CD4-positive, alpha-beta T cell treated with Interleukin-4 for 4 hours (primary cell): ENCODE measurements at places on chromosomes 7 and 10.
A peak's percentile ranks its signal among the peaks of the same experiment; 100 is the strongest.

DNA sequence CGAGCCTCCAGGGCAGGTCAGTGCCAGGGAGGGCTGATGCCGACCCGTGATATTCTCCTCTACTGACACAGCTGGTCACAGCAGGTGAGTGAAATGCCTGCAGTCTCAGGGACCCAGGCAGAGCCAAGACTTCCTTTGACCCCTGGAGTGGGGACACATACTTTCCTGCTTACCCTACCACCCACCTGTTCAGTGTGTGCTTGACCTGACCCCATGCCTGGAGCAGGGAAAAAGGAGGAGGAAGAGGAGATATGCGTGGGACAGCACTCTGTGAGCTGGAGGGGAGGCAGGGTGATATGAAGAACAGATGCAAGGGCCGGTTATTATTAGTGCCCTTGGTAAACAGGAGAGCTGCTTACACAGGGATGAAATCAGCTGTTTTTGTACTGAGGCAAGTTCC lies 40.8 kb upstream of the WIPF3 start:
- no peak for DNase-seq

DNA sequence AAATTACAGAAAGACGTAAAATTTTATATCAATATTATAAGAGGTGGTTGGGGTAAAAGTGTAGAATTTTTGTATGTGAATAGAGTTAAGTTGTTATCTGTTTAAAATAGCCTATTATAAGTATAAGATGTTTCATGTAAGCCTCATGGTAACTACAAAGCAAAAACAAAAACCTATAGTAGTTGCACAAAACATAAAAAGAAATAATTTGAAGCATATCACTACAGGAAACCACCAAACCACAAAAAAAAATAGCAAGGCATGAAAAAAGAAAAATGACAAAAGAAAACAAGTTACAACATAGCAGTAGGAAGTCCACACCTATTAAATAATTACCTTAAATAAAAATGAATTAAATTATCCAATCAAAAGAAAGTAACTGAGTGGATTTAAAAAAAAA lies 12.4 kb upstream of the GSTK1 start:
- peak; percentile 74 for DNase-seq

DNA sequence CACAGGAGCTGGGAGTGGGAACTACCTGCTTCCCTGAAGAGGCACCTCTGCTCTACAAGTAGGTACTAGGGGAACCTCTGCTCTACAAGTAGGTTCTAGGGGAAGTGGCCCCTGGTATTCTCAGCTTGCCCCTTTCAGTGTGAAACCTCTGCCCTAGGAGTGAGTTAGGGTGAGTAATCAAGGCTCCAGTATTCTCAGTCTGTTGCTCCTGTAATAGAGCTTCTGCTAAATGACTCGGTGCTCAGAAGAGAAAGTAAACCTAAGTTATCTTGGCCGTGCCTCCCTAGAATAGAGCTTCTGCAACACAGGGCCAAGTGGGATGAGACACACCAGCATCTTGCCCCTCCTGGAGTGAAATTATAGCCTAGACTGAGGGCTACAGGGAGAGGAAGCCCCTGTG lies 13.4 kb upstream of the RASSF4 start:
- no peak for DNase-seq

- DNase-seq: no peak
These were observed 172.4 kb upstream of the ZMIZ1 start for GRCh38 chr10:78896159-78896928.

DNA sequence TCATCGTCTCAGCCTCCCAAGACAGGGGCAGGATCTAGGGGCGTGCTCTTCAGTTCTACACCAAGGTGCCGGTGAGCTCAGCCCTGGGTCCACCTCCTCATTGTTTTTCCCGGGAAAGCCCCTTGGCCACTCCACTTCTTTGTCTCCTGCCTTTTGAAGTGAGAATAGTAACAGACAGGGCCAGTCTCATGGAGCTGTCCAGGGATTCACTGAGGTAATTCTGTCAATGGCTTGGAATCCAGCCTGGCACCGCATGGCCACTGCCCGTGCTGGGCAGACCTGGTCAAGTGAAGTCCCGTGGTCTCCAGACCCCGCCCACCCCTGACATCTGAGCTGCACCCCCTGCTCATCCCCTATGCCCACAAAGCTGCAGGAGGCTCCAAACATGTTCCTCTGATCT lies 138.9 kb downstream of the TNS3 start:
- no peak for DNase-seq

DNA sequence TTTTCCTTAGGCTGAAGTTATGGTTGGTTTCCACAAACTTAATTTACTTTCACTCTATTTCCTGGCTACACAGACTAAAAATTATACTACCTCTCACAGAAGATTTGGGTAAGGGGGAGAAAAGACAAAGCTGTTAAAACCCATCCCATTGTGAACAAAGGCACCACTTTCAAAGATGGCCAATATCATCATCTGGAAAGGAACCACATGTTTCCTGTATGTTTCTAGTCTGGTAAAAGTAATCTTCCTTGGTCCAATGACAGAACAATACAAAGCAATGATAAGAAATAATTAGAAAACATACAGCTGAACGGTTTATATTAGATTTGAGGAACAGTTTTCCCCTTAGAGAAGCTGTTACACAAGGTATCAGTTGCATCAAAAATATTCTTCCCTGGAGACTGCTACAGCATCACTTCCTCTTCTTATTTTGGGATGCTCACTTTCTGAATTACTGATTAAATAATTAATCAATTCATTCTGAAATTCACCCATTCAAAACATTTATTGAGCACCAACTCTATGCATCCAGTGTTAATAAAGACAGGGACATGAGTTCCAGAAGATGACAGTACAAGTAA lies 8.5 kb upstream of the SFR1 start:
- no peak for DNase-seq

GRCh38 chr10:16986406-16987205 lies 143.0 kb downstream of the CUBN start:
- DNase-seq: no peak

GRCh38 chr10:20971901-20972300 lies 74.8 kb upstream of the NEBL start:
- DNase-seq: no peak

GRCh38 chr7:146002431-146003078 lies 114.0 kb upstream of the CNTNAP2 start:
- DNase-seq: no peak

- no peak for DNase-seq
These were observed 24.0 kb upstream of the EIF5AL1 start for GRCh38 chr10:79488336-79488735.

DNA sequence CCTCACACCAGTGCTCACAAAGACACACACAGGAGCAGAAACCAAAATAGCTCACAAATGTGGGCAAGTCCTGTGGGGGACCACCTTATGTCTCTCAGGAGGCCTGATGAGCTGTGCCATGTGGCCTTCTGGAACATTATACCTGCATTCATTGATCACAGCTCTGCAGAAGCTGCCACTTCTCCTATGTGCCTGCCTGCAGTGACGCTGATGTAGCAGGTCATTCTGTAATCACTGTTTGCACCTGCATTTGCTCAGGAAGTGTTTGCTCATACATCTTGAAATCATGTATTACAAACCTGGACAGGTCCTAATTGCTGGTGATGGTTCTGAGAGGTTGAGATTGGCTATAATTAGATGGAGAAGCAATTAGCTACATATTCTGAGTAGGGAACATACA lies 310.2 kb downstream of the AUTS2 start:
- no peak for DNase-seq

DNA sequence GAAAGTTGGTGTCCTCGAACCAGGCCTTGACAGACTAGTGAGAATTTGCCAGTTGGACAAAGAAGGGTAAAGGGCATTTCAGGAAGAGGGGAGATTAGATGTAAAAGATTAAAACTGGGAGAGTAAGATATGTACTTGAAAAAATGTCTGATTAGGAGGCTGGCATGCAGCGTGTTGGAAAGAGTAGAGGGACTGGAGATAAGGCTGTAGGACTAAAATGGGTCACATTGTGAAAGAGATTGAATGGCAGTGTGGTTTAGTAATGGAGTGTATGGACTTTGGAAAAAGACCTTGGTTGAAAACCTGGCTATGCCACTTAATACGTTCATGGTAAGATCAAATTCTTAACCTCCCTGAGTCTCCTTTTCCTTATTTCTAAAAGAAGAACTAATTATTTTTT lies 14.1 kb downstream of the CREM start:
- no peak for DNase-seq

DNA sequence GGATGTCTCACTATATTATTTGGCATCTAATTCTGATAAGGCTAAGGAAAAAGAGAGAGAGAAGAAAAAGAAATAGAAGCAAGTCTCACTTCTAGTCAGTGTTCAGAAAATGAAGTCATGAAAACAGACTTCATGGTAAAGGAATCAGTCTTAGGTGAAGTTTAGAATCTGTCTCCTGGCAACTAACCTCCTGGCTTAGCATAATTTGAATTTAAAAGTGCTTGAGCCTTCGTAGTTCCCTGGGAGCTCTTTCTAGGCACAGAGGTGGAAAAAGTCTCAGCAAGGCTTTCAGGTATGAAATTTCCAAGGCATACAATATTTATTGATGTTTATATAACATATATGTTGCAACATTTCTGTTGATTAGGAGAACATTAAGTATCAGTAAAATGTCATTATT lies 10.4 kb downstream of the CHRM2 start:
- DNase-seq: no peak

DNA sequence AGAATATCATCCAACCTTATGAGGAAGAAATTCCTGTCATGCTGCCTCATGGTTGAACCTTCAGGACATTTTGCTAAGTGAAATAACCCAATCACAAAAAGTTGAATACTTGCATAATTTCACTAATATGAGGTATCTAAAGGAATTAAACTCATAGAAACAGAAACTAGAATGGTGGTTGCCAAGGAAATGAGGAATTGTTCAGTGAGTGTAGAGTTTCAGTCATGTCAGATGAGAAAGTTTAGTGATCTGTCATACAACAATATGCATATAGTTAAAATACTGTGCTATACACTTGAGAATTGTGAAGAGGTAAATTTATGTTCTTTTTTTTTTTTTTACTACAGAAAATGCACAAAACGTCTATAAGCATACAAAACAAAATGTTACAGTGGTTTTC lies 60.7 kb downstream of the R3HCC1L start:
- DNase-seq: no peak

DNA sequence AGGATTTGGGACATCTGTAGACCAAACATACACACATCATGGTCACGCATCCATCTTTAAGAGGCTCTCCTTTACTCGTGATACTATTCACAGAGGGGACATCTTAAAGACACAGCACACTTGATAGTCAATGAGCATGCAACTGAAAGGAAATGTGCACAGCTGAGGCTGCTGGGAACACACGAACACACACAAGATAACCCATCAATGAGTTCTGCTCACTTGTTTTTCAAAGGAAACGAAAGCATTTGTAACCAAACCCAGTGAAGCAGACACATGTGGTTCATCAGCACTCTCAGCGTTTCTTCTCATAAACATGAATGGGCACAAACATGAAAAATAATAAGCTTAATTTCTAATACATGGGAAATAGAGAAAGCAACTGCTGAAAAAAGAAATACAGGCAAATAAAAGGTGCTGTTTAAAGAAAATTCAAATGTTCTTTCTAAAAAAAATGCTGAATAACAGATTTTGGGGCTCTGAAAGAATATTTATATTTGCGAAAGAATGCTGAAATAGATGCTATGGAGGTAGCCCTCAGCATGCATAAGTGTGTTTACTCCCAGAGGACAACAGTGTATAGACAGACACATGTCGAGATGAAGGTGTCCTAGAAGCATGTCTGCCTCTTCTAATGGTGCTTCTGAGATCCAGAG lies 59.7 kb upstream of the LAMB4 start:
- no peak for DNase-seq

DNA sequence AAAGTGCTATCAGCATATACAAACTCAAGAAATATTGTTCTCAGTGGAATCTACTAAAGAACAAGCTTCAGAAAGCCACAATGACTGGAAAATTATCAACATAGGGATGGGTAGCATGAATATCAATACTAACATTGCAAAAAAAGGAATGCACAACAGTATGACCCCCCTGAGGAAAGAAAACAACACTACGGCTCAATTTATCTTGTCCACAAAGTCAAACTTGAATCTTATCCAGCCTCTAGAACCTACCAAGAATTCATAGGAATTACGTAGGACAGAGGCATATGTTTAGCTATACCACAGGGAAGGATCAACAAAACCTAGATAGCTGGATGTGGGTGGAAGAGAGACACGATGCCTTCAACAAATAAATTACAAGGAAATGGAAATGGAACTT lies 54.6 kb downstream of the AGMO start:
- DNase-seq: no peak

DNA sequence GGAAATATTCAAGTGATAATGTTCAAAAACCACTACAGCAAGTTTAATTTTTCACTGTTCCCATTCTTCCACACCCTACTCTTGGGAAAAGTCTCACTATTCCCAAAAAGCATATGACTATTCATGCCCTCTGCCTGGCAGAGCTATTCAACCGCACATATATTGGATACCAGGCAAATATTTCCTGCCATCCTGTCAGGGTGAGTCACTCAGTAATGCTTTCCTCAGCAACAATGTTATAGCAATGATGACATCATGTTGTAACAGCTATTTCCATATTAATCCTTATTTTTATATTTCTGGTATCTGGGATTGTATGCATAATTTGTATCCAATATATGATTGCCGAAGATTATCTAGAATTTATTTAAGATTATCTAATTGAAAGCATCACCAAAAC lies 114.0 kb upstream of the PLXDC2 start:
- no peak for DNase-seq

DNA sequence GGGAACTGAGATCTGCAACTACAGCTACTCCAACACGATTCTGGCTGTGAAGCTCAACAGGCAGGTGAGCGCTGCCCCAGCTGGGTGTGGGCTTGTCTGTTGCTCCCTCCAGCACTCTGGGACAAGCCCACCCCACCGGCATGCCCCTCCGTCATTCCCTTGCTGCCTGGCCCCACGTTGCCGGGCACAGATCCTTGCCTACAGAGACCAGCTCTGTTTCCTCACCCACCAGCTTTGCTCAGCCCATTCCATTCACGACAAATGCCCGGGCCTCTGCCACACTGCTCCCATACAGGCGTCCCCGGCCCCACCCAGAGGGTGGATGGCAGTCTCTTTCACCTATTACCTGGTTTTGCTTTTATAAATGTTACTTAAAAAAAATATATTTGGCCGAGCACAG lies 24.6 kb downstream of the WIPI2 start:
- DNase-seq: no peak

GRCh38 chr10:70160798-70161197 lies 9.5 kb downstream of the SAR1A start:
- DNase-seq: no peak

- no peak for DNase-seq
These were observed 58.2 kb downstream of the PTPRN2 start for GRCh38 chr7:158529181-158530096.

DNA sequence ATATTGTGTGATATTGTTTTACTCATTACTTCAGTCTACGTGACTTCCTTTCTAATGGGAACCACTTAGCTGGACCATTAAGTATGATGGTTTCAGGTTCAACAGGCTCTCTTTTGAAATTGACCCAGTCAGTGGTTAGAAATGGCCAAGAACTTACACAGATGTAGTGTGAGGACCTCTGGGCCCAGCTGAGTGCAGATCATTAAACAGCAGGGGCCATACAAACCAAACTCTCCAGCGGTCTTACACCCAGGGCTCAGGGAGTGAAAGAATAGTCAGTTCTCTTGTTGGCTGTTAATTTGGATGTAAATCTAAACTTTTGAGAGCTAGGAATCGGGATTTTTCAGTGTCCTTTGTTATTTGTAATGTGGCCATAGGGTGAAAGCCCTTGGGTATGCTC lies 107.3 kb downstream of the CELF2 start:
- DNase-seq: no peak
